PC-9 (cell line): ENCODE measurements at places on chromosomes 2 and 18. TPM values are rescaled to one million over a fixed set of nuclear protein-coding genes. Genes with fewer than 3 reads are reported as not detected.

- no peaks in the 10 kb centered on the region for H3K4me1 ChIP-seq
- H3K36me3 ChIP-seq = no peaks in the 10 kb centered on the region
- H3K4me3 ChIP-seq = no peak overlapping the region
- H3K27ac ChIP-seq = no peak overlapping the region
Observed at GRCh38 chr2:65742977-65743376, 310.6 kb upstream of the SPRED2 start.

- H3K27me3 ChIP-seq = no peaks in the 10 kb centered on the region
- no peak overlapping the region for H3K27ac ChIP-seq
- H3K36me3 ChIP-seq = no peaks in the 10 kb centered on the region
- no peaks in the 10 kb centered on the region; the same call in 1 of the 2 replicates for H3K4me1 ChIP-seq
- DNase-seq = no peak
- H3K4me3 ChIP-seq = no peak overlapping the region
Observed at GRCh38 chr2:20507166-20507692, 60.4 kb downstream of the RHOB start.

GRCh38 chr2:68432696-68433658 lies 34.1 kb downstream of the FBXO48 start:
- no peaks in the 10 kb centered on the region for H3K36me3 ChIP-seq
- H3K4me1 ChIP-seq = no peaks in the 10 kb centered on the region
- no peak for DNase-seq

The ITGAV gene
- total RNA-seq = 25.0 and 28.0 TPM in 2 replicates

GRCh38 chr2:105166688-105167087 lies 74.9 kb upstream of the GPR45 start:
- peaks cover 75% of the 10 kb centered on the region for H3K27me3 ChIP-seq
- H3K27ac ChIP-seq = no peak overlapping the region
- H3K36me3 ChIP-seq = no peaks in the 10 kb centered on the region
- no peak for DNase-seq
